ENCODE measurements at places on chromosomes 1 and 21. TPM values are rescaled to one million over a fixed set of nuclear protein-coding genes. Genes with fewer than 3 reads are reported as not detected.

CFHR5 gene
- not detected for total RNA-seq

NOS1AP gene
- total RNA-seq: 27.9 TPM

ALPL gene
- 0.82 TPM for total RNA-seq

BCL2L15 gene
- total RNA-seq: 0.10 TPM

PRAMEF8 gene
- total RNA-seq: not detected

CD1E gene
- not detected for total RNA-seq

PHLDA3 gene
- total RNA-seq: 12.3 TPM

DNA sequence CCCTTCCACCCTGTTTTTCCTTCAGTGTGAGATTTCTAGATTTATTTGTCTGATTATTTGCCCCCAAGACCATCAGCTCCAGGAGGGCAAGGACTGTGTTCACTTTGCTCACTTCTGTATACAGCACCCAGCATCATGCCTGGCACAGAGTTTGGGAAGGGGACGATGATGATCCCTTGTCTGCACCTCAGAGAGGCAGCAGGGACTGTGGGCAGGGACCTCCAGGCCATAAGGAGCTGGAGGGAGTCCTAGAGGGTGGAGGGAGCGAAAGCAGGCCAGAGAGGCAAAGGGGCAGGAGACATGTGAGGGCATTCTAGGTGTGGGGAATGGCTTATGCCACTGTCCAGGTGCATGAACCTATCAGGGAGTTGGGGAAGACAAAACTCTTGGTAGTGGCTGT, 32.8 kb downstream of the H3-3A start:
- no peak for DNase-seq

DNA sequence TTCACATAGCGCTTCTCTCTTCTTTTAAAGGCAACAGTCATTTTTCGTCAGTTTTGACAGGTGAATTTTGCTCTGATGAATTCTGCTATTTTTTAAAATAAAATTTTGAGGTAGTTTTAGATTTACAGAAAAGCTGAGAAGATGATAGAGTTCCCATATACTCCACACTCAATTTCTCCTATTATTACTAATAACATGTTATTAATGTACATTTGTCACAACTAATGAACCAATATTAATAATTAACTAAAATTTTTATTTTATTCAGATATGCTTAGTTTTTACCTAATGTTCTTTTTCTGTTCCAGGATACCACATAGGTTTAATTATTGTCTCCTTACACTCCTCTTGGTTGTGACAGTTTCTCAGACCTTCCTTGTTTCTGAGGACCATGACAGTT, 197.0 kb downstream of the ZC3H11B start:
- DNase-seq: no peak

- no peak for DNase-seq
These were observed 398.4 kb downstream of the PRDM2 start for GRCh38 chr1:14098294-14098913.

DNA sequence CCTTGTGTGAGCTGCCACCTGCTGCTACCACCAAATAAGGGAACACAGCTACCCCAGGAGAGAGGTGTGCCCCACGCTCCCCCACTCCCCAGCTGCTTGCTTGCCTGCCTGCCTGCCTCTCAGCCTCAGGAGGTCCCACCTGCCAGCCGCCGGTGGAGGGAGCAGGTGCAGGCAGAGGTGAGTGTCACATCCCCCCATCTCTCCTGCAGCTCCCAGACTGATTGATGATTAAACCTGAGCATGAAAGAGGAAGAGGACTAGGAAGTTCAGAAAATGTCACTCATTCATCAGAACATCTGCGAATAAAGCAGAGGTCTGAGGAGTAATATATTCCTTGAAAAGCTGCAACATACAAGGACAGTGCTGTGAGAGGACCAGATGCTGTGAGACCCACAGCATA, 58.6 kb upstream of the HIVEP3 start:
- no peak for DNase-seq

DNA sequence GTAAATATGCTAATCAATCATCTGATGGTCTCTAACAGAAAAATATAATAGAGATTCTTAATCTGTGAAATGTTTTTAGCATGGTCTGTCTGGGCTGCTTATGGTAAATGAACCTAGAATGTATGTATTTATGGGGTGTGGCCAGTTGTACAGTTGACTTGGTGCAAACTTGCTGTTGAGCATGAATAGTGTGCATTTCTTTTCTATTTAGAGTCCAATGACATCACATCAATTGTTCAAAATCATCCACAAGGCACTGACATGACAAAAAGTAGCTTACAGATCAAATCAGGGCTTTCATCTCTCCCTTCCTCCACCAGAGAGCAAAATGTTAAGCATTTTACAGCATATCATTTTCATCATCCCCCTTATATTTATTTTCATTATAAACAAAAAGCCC, 1010.3 kb downstream of the KCNT2 start:
- no peak for DNase-seq

DNA sequence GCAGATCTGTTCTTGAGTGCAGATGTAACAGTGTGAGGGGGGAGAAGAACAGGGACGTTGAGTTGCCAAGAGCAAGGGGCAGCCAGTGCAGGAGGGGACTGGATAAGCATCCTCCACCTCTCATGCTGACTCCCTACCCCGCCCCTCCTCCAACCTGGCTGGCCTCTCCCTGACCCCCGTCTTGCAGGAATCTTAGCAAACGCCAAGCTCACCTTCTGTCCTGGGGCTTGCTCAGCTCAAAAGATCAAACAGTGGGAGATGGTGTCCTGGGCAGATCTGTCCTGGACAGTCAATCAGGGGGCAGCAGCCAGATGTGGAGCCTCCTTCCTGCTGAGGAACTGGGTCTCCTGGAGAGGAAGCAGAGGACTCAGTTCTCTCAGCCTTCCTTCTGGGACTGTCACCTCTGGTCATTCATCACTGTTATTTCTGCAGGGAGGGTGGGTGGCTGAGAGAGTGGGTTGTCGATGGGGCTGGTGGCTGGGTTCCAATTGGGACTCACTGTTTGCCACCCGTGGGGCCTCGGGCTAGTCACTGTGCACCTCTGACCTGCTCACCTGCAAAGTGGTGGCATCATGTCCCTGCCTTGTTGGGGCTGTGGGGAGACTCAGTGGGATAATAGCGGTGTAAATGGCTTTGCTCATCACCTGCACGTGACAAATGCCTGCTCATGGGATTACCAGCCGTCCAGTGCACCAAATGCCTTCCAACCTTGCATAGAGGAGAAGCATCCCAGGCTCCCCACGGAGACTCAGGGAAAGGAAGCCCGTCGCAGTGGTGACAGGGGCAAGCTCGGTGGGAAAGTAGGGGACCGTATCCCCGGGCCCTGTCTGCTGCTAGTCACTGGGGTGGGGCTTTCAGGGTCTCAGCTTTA, 154.4 kb downstream of the PTPRU start:
- DNase-seq: no peak

- no peak for DNase-seq
These were observed 101.9 kb downstream of the PLPP3 start for GRCh38 chr1:56477164-56478111.

GRCh38 chr21:43282358-43283120, 113.7 kb downstream of the CRYAA start:
- no peak for DNase-seq

- no peak for DNase-seq
These were observed 8.7 kb upstream of the TTF2 start for GRCh38 chr1:117051224-117052064.

GRCh38 chr1:156676114-156676819, 940 bp downstream of the NES start:
- DNase-seq: no peak

- no peak for DNase-seq
These were observed 1.2 kb upstream of the FAAP20 start for GRCh38 chr1:2195785-2196184.

GRCh38 chr21:38914528-38915293, 109.0 kb downstream of the ETS2 start:
- DNase-seq: no peak

- DNase-seq: no peak
These were observed 77.3 kb downstream of the ARHGEF10L start for GRCh38 chr1:17616731-17617279.

DNA sequence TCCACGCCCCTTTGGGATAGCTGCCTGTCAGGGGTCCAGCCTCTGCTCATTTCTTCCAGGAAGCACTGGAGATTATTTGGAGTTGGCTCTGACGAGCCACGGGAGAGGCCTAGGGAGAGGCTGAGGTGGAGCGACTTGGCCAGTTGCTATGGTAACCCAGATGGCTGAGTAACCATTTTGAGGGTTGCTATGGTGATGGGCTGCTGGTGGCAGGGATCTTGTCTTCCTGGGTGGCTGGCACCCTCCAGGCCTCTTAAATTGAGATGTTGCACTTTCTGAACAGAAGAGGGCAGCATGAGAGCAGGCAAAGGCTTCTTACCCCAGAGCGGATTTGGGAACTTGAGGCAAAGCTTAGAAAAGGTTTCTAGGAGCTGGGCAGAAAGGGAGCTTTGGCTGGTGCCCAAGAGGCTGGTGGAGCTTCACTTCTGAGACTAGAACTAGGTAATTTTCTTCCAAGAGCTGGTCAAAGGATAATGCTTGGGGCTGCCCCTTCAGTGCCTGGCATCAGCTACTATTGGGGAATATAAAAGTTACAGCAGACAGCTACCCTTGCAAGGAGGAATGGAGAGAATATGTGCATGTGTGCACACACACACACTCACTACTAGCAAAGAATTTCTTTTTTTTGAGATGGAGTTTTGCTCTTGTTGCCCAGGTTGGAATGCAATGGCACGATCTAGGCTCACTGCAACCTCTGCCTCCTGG, 72.5 kb downstream of the NDUFS5 start:
- DNase-seq: no peak

- DNase-seq: no peak
These were observed 17.2 kb upstream of the SYNC start for GRCh38 chr1:32719681-32720275.

- DNase-seq: no peak
These were observed 12.7 kb downstream of the EFNA3 start for GRCh38 chr1:155091071-155092051.

DNA sequence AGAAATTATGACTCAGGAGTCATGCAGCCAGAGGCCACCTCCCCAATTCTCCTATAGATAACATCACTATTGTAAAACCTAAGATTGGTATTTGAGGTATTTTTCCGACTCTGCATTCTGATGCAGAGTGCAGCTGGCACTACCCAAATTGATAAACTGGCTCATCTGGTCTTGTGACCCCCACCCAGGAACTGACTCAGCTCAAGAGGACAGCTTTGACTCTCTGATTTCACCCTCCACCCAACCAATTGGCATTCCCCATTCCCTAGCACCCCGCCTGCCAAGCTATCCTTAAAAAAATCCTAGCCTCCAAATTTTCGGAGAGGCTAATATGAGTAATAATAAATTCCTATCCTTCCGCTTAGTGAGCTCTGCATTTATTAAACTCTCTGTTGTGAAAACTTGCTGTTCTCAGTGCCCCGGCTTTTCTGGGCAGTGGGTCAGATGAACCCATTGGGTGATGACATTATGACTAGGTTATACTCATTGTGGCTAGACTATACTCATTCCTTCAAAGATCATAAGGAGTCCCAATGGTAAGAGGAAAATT, 39.4 kb upstream of the EPS15 start:
- DNase-seq: peak; percentile 85

DNA sequence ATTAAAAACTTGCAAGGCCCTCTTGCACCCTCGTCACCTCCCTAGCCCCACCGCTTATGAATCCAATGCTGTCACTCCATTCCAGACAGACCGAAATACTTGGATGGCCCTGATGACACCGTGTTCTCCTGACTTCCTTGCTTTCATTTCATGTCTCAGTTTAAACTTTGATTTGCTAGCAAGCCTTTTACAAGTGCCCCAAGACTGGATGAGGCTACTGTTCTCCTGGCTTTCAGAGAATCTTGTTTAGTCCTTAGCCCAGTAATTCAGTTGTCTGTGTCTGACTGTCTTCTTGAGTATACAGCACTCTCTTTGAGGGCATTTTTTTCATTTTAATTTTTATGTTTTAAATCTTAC, 824 bp upstream of the IFI44L start:
- DNase-seq: no peak

DNA sequence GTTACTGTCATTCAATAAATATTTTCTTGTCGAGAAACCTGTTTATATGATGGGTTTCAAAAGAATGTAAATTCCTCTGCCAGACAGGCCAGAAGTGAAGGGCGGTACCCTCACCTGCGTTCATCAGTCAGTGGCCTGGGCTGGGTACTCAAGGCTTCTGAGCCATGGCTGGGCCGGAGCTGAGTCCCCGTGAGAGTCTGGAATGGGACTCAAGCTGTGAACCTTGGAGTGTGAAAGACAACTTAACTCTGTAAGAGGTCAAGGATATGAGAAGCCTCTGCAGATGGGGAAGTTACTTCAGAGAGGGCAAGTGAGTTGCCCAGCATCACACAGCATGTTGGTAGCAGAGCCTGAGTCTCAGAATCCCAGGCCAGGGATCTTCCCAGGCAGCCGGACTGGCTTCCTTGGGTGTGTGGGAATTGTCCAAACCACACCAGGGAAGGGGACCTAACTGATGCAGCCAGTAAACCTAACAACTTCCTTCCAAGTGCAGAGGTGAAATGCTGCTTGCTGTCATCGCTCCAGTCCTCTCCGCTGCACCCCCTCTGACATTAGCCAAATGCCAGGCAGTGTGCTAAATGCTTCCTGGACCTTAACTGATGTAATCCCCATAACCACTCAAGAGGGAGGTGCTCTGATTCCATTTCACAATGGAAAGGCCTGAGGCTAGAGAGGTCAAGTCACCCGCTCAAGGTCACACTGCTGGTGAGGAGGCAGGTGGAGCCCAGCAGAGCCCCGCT, 4.8 kb downstream of the DISP3 start:
- no peak for DNase-seq

GRCh38 chr1:232011961-232012360, 385.4 kb downstream of the DISC1 start:
- DNase-seq: no peak

All from Panc1 (cell line).